H4 (cell line): ENCODE measurements at places on chromosomes 5 and 9.

GRCh38 chr9:93708987-93709302 is 132.6 kb downstream of the PHF2 start:
- no peak for DNase-seq

DNA sequence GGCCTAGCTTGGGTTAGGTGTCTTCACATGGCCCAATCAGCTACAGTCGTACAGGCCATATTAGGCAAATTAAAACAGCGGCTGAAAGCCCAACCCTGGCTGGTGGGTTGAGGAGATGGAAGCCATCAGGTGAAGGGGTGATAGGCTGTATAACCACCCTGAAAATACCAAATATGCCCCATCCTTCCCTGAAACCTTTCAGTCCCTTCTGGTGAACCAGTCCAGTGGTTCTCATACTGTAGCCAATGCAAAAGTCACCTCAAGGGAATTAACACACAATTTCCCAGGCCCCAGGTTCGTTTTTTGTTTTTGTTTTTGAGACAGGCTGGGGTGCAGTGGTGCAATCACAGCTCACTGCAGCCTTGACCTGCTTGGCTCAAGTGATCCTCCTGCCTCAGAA is 19.8 kb upstream of the KCNV2 start:
- no peak for DNase-seq

- DNase-seq, result no peak
These were observed 40.9 kb downstream of the PHF2 start for GRCh38 chr9:93617273-93617672.

GRCh38 chr9:104553261-104553660 is 15.7 kb upstream of the OR13C8 start:
- DNase-seq, result no peak

GRCh38 chr5:153714798-153715197 is 224.3 kb downstream of the GRIA1 start:
- no peak for DNase-seq

GRCh38 chr9:696332-697323 is 144.9 kb upstream of the DMRT1 start:
- peak; percentile 30 for DNase-seq

GRCh38 chr5:57106661-57107060 is 67.2 kb upstream of the GPBP1 start:
- DNase-seq, result no peak

- no peak for DNase-seq
These were observed 483.7 kb downstream of the TAF11L14 start for GRCh38 chr5:18117968-18118367.

DNA sequence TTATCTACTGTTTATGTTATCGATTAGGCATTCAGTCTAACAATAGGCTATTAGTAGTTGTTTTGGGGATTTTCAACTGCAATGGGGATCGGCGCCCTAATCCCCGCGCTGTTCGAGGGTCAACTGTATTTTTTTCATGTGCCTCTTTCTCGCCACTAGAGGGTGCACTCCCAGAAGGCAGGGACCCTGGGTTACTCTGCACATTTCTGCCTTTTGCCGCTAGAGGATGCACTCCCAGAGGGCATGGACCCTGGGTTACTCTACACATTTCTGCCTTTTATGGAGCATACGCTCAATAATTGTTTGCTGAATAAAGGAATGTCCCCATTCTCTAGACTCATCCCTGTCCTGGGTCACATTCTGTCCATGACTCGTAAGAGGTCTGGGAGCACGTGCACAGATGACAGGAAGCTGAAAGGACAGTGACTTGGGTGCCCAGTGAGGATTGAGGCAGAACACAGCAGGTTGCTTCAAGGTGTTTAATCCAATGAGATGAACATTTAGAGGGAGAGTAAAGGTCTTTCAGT is 27.9 kb upstream of the RECK start:
- peak; percentile 74 for DNase-seq

GRCh38 chr5:28324174-28324573 is 1285.8 kb upstream of the CDH9 start:
- DNase-seq, result no peak

DNA sequence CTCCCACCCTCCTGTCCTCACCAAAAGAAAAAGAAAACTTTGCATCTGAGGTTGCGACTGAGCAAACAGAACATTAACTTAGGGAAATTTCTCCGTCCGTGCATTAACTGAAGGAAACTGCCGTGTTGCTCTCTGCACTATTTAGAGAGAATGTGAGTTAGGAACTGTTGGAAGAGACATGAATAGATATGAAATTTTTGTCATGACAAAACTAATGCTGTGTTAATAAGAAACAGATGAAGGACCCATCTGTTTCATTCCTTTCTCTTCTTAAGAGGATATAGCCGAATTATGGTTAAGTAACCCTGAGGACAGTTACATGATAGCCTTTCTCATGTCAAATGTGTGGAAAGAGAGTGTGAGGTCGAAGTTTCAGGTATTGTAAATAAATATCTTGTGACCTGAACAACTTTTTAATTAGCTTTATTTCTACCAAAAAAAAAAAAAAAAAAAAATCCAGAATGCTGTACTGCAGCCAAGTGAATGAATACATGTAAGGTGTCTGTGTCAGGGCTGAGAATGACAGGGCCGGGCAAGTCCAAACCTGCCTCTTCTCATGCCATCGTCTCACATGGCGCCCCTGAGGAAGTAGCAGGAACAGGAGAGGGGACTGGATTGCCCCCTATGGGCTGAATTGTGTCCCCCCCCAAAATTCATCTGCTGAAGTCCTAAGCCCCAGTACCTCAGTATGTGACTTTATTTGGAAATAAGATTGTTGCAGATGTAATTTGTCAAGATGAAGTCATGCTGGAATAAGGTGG is 35.6 kb upstream of the ANKRD33B start:
- DNase-seq, result no peak

DNA sequence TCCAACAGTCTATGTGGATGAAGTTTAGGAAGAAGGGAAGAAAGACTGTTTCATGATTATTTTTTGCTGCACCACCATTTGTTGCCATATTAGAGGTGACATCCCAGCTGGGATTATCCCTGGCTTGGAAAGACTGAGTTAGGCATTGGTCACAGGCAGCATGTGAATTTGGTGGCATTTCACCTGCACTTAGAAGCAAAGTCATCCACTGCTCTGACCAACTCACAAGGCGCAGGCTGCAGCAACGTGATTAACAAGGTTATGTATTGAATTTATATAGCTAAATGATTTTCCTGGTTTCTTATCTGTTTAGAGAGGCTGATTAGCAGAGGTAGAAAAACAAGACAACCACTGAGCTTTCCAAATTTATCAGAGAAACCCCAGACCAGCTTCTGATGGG is 2.7 kb downstream of the FYB1 start:
- no peak for DNase-seq

DNA sequence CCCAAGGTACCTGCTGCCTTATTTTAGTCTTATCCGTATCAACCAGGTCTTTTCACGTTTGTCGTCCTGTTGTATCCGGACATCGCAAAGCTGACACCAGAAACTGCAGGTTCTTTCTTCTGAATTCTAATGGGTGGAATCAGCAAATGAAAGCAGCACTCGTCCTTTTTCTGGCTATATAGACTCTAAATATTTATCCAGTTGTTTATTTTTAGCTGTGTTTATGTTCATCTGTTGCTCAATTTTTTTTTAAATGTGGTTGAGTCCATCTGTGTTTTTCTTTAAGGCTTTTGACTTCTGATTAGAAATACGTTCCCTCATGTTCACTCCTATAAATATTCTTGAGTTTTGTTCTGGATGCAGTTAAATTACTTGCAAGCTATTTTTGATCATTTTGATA is 831.7 kb downstream of the MTRR start:
- no peak for DNase-seq

GRCh38 chr9:131639769-131640437 is 94.6 kb downstream of the PRRT1B start:
- DNase-seq, result no peak

DNA sequence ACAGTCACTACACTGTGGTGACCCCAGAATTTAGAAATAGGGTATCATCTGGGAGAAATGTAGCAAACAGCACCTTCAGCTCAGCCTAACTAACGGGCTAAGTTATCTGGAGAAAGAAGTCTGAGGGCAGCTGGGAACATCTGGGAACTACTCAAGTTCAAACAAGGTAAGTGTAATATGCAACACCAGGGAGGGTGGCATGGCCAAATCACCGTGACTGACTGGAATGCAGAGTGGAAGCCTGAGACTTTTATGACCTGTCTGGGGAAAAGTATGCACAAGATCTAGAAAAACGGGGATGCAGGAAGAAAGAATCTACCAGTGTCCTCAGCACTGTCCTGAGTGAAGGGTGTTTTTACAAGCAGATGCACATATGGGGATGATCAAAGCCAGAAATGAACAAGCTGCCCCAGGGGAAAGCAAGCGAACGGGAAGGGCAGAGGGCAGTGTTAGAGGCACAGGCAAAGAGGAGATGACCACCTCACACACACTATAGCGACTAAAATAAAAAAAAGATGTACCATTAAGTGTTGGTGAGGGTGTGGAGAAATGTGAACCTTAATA is 59.9 kb downstream of the SERINC5 start:
- DNase-seq, result no peak

DNA sequence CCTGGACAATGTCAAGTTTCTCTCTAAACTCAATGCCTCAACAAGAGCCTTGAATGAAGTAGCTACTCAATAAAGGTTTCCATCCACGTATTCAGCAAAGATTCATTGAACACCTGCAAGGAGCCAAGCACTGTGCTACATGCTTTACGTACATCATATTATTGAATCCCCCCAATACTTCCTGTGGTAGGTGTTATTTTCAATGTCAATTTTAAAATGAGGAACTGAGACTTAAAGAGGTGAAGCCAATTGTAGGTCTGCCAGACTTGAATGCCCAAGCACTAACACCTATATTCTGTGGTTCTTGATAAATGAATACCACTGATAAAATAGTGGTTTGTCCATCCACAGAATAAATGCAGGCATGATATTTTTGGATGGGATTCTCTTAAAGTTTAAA is 162.3 kb downstream of the DRD1 start:
- no peak for DNase-seq

DNA sequence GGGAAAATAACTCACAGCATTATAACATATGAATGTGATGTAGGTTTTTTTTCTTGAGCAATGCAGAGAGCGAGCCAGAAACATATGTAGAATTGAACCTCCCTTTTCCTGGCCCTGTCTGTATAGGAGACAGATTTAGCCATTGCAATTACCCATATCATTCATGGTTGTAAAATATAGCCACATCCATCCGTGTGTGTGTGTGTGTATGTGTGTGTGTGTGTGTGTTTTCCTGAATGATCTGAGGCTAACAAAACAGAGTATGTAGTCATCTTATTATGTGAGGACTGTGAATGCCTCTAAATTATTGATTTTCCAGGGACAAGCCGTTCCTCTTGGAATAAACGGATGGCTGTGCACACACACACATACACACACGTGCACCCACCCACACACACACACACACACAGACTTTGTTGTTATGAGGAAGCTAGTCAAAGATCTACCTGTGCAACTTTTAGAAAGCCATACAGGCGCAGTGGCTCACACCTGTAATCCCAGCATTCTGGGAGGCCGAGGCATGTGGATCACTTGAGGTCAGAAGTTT is 11.7 kb upstream of the DENND1A start:
- no peak for DNase-seq

- DNase-seq, result no peak
These were observed 54.0 kb upstream of the HSPB3 start for GRCh38 chr5:54401515-54401914.

DNA sequence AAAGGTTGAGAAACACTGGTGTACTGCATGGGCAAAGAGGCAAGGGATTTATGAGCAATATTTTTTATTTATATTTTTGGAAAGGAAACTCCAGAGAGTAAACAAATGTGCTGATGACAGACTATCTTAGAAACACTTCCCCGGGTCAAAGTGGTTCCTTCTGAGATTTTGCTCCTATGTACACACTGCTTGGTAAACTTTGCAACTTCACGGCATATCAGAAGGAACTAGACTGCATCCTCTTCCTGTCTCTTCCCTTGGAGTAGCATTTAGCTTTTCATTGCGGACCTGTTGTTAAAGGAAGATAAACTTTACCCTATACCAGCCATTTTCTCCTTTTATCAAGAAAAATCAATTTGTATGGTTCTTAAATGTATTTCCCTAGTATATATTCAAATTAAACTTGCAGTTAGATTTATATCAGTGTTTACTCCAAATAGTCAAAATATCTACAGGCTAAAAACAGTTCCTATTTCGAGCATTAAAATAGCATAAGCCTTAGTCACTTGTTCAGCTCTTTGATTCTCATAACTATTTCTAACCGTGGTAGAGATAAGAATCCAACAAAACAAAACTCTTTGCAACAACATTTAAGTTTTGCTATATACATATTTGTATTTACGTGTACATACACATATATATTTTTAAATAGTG is 48.0 kb upstream of the LRRC19 start:
- DNase-seq, result no peak

DNA sequence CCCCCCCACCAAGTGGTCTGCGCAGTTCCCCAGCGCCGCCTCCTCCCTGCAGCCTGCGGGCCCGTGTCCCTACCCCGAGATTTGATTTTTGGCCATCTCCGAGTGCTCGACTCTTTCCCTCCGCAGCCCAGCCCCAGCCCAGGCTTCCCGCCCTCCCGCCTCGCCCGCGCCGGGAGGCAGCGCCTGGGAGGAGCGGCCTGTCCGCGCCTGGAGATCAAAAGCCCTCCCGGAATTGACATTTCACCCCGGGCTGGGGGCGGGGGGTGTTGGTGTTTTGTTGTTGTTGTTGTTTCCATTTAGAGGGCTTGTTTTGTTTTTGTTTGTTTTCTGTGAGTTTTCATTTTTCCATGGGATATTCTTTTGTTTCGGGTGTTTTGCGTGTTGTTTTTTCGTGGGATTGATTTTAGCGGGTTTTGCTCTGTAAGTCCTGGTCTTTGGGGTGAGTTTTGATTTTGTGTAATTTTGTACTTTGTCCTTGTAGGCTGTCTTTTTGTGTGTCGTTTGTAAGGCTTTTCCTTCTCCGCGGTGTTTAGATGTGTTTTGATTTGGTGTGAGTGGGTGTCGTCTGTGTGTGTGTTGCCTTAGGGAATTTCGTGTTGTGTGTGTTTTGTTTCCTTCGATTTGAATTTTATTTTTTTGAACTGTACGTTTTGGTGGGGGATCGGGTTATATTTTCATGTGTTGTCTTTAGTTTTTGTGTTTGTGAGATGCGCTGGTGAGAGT is 1.7 kb upstream of the PAX5 start:
- no peak for DNase-seq

DNA sequence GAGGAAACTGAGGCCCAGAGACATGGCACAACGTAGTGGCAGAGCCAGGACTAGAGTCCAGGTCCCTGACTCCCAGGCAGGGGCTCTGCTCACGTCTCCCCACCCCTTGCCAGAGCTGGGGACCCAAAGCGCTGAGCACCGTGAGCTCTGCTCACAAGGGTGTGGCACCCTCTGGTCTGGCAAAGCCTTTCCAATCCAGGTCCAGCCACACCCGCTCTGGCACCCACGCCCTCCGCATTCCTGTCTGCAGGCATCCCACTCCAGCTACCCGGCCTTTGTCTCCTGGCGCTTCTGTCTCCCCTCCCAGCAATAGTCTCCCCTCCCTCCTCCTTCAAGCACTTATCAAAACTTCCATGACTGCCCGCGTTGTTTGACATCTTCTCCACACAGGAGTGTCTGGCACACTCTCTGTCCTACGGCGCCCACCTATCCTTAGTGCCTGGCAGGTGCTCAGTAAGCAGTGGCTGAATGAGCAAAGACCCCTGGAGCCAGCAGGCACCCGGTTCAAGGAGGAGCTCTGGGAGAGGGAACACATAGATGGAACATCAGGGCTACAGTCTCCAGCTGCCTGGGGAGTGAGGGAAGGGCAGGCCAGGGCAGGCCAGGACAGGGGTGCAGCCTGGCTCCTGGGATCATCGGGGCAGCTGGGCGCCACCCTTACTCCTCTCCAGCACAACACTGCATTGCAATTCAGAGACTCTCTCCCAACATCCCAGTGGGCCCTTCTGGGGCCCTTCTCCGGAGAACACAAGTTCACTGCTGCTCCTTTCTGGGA is 12.0 kb downstream of the HIGD2A start:
- DNase-seq, result no peak
